GOT3 (cell line): ENCODE measurements at places on chromosomes 16 and 17.

DNA sequence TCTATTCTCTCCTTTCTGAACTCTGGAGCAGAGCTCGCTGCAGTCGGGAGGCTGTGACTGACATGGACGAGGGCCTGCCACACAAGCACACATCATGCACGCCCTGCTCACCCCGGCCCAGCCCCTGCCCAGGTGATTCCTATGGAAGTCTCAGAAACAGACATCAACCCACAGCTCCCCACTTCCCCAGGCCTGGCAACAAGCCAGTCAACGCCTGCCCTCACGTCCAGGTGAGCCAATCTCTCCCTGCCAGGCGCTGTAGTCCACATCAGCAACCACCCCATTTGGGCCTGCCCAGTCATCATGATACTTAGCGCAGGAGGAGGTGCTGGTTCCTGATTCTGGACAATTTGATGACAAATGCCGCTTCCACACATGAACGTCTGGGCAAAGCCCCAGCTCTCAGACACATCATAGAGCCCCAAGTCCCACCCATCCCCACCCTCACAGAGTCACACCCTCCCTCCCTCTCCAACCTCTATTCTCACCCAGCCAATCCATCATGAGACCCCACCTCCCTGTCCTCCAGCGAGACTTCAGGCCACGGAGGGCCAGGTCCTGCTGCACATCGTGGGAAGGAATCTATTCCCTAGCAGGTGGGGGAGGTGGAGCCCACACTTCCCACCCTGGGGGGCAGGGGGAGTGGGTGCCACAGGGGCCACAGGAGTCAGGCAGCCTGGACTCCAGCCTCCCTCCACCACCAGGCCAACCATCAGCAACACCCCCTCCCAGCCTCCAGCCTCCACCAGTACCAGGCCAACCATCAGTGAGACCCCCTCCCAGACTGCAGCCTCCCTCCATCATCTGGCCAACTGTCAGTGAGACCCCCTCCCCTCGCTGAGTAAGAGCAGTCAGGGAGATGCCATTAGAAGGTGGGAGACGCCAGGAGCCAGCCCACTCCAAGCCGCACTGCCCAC lies 33.7 kb upstream of the GSG1L start:
- no peak for DNase-seq

GRCh38 chr16:65657556-65657955 lies 535.7 kb upstream of the CDH11 start:
- DNase-seq = no peak

GRCh38 chr17:66492561-66493005 lies 190.2 kb downstream of the PRKCA start:
- no peak for DNase-seq

- no peak for DNase-seq
Observed at GRCh38 chr17:11372692-11373091, 131.7 kb downstream of the SHISA6 start.

- no peak for DNase-seq
Observed at GRCh38 chr16:77663711-77664110, 58.6 kb upstream of the NUDT7 start.

DNA sequence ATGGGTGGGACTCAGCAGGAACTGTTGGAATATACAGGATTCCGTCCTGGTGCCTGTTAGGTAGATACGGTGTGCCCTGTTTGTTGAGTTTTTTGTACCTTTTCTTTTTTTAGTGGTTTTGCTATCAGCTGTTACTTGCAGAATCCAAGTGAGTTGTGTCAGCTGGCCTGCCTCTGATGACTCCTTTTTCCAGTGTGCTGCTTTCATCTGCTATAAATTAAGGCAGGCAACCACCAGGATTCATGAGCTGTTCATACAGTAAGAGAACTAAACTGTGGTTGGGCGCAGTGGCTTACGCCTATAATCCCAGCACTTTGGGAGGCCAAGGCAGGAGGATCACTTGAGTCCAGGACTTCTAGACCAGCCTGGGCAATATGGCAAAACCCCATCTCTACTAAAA lies 79.9 kb downstream of the WNT3 start:
- no peak for DNase-seq

DNA sequence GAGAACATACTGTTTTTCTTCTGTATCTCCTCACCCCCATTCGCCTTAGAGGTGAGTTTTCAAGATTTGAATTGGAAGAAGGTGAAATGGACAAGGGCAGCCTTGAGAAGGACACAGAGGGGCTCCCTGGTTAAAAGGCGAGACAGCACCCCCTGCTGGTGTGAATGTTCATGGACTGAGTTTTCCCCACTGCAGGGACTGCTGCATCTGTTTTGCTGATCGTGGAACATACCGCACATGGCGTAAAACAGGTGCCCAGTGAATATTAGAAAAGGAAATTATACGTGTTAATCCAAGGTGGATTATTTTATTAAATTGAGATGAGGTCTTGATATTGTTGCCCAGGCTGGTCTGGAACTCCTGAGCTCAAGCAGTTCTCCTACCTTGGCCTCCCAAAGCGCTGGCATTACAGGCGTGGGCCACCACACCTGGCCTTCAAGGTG lies 54.5 kb downstream of the NDE1 start:
- no peak for DNase-seq

GRCh38 chr16:86350289-86350688 lies 160.0 kb upstream of the FOXF1 start:
- no peak for DNase-seq

- DNase-seq = no peak
Observed at GRCh38 chr17:75601057-75601987, 13.7 kb downstream of the MYO15B start.

- DNase-seq = no peak
Observed at GRCh38 chr17:78819402-78819801, 21.2 kb downstream of the USP36 start.

DNA sequence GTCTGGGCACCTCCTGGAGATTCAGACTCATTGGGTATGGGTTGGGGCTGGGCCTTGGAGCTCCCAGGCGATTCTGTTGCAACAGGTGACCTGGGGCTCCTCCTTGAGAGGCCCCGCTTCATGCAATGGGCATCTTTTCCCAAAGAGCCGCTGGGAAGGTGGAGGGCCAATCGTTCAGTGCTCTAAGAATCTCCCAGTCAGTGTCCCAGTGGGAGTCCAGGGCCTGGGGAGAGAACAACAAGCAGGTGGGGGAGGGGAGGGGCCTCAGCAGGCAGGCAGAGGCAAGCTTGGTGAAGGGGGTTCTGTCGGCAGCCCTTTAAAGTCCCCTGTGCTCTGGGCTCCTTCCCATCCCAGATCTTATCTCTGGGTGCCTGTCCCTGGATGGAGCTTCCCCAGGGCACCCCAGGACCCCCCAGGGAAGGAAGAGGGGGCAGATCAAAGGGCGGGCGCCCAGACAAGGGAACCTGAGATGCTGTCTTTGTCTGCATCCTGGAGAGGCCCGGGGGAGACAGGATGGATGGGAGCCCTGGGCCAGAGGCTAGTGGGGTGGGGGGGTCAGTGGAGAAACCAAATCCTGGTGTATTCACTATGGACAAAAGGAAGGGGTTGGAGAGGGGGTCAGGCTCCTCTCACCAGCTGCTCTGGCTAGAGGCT lies 30.5 kb upstream of the NXPH3 start:
- no peak for DNase-seq

DNA sequence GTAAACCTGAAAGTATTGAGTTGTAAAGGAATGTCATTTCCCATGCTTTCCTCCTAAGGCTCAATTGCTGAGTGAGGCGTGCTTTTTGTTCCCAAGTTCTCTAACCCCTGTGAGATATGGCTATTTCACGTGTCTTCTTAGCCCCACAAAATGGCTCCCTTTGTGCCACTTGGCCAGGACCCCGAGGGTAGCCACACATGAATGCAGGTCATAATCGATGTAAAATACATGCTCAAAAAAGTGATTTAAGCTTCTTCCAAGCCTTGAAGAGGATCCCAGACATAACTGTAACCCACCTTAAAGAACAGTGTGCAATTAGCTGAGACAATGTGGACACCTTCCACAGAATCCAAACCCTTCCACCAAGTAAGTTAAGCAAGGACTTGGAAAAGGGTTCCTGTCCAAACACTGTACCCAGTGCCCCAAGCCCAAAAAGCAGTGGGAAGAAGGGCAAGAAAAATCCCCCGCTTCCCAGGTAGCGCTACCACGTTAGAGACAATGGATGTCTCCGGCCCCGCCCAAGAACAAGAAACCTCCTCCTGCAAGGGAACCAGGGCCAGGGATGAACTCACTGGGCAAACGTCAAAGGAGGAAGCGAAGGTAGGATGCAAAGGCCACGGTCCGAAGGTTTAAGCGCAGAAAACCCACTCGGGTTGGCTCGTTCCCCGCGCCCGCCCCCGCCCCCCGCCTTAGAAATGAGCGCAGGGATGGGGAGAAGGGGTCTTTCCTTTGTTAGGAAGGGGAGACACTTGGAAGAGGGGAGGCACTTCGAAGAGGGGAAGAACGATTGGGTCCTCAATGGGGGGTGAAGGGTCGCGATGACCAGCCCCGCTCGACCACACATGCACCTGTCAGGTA lies 1.2 kb downstream of the JPT1 start:
- no peak for DNase-seq

DNA sequence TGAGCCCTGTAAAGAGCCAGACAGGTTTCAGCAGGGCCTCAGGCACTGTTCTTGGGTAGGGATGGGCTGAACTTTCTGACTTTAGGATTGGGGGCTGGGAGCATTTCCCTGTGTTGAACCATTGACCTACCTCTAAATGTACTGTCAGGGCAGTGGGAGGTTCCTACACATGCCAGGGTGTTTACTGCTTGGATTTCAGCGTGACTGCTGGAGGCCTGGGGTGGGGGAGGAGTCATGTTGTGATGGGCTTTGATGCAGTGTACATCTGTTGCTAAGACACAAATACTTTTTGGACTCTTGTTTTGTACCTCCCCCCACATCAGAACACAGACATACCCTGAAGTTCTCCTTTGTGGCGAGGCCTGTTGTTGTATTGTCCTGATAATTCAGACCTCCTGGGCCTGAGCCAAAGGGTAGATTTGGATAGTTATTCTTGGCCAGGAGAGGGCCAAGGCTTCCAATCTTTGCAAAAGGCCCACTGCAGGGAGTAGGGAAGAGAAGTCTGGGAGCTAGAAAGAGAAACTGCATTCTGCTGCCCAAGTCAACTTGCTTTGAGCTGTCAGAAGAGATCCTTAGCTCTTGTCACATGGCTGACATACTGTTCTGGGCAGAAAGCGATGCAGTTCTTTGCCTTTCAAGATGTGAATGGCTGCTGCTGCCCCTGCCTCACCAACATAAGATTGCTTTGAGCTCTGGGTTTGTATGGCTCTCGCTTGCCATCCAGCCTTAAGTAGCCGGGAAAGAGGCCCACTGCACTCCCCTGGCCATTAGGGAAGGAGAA lies 3.7 kb downstream of the NFE2L1 start:
- DNase-seq = no peak

DNA sequence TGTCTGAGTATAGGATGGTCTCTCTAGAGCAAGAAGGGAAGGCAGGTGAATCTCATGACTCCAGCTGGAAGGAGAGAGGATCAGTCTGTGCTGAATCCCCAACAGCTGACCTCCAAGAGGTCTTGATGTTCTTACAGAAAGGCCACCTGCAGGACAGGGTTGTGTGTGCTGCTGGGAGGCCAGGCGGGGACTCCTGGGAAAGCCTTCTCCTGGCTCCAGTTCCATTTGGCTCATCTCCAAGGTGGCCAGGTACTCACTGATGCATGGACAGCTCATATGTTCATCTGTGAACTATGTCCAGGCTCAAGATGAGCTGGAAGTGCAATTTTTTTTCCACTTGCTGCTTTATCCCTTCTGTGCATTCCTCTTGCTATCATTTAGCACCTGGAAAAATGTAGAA lies 730.2 kb upstream of the RBFOX1 start:
- DNase-seq = no peak

GRCh38 chr17:80751070-80751945 lies 206.7 kb downstream of the RPTOR start:
- DNase-seq = no peak

DNA sequence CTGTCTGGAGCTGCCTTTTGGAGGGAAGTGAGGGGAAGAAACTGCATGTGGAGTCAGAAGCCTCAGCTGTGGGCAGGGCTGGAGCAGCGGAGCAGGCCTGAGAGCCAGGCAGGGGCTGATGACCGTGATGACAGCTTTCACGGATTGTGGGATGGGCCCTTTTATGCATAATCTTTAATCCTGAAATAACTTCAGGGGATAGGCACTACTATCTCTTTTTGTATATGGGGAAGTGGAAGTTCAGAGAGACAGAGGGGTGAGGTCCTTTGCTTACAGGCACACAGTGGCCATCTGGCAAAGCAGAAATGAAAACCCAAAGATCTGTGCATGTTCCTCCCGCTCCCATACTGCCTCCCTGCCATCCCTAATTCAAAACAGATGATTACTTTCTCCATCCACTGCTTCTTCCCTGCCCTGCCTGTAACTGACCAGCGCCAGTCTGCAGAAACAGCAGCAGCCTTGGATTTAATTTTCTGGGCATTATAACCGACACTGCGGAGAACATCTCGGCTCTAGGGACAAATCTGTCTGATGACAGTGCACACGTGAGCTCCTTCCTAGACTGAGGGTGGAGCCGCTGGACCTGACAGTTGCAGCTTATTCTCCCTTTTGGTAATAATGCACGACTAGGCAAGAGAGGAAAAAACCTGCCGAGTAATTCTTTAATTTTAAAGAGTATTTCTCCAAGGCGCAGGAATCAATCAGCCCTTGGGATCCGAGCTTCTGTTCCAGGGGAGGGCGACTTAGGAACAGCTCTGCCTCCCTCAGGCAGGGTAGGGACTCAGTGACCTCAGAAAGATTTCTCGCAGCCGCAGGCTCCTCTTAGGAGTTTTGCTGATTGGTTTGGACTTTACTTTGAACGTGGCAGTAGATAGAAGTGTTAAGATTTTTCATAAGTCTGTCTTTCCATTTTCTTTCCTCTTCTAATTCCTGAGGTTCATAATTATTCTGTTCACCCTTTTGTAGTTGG lies 95.4 kb downstream of the UTP18 start:
- no peak for DNase-seq

DNA sequence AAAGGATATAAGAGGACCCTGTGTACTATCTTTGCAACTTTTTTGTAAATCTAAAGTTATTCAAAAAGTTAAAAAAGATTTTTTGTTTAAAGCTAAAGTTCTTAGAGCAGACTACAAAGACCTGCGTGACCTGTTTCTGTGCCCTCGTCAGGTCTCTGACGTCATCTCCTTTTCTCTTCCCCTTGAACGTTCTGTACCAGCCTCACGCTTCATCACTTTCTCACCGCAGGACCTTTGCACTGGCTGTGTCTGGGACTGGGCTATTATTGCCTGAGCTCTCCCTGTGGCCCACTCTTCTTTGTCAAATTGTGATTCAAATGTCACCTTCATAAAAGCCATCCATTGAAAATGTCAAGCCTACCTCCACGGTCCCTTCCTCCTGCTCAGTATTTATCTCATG lies 222.8 kb downstream of the RBFOX1 start:
- no peak for DNase-seq

DNA sequence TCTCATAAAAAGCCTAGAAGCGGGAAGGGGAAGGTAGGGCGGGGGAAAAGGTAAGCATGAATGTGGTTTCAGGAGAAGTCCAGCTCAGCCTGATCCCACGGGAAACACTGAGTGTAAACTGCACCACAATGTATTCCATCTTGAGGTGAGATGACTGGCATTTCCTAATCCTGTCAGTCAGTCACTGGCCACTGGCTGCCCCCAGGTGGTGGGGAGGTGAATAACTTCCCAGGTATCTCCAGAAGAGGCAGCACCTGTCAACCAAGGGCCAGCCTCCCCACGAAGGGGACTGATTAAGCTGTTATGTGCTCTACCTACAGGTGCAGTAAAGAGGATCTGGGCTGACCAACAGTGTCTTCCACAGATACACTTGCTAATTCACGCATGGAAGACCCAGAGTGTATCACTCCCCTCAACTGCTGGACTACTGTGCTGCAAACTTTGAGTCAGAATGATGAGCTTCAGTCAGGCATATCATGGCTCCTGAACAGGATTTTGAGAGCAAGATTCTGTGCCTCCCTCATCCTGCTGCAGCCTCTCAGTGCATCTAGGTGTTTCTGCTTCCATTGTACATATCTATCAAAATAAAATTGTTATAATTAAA lies 108.5 kb upstream of the CCL2 start:
- DNase-seq = no peak

GRCh38 chr16:1565083-1565805 lies 31.8 kb downstream of the TMEM204 start:
- DNase-seq = no peak
